ENCODE measurements at places on chromosomes 1 and 21. TPM values are rescaled to one million over a fixed set of nuclear protein-coding genes. Genes with fewer than 3 reads are reported as not detected.

GRCh38 chr21:16900685-16901084 lies 612.2 kb upstream of the CXADR start:
- H3K27ac ChIP-seq, result no peak overlapping the region
- no peak overlapping the region for H3K4me3 ChIP-seq
- H3K4me1 ChIP-seq, result no peaks in the 10 kb centered on the region

- no peak overlapping the region for H3K4me3 ChIP-seq
- H3K4me1 ChIP-seq, result no peaks in the 10 kb centered on the region
- H3K36me3 ChIP-seq, result no peaks in the 10 kb centered on the region
- no peaks in the 10 kb centered on the region for H3K27me3 ChIP-seq
- peak; percentile 1 for DNase-seq
Measured at GRCh38 chr1:195105773-195106172, 1502.5 kb downstream of the KCNT2 start.

Gene IRF6
- polyA plus RNA-seq, result 29.5 TPM

DNA sequence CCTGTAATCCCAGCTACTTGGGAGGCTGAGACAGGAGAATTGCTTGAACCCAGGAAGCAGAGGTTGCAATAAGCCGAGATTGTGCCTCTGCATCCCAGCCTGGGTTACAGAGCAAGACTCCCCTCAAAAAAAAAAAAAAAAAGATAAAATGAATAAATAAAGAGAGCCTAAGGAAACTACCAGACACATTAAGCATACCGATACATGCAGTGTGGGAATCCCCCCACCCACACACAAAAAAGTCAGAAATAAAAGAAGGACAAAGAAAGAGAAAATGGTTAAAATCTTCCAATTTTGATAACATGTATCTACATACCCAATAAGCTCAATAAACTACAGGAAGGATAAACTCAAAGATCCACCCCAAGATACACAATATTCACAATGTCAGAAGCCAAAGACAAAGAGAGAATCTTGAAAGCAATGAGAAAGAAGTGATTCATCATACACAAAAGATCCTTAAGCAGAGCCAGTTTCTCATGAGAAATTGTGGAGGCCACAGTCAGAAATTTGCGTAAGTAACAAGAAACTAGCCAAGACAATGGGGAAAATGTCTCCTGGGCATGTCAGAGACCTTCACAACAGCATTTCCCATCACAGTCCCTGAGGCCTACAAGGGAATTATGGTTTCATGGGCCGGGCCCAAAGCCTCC lies 1197.0 kb downstream of the AMY1C start:
- no peak for DNase-seq
- H3K4me3 ChIP-seq, result no peak overlapping the region
- H3K4me1 ChIP-seq, result no peaks in the 10 kb centered on the region
- no peak overlapping the region for H3K27ac ChIP-seq

DNA sequence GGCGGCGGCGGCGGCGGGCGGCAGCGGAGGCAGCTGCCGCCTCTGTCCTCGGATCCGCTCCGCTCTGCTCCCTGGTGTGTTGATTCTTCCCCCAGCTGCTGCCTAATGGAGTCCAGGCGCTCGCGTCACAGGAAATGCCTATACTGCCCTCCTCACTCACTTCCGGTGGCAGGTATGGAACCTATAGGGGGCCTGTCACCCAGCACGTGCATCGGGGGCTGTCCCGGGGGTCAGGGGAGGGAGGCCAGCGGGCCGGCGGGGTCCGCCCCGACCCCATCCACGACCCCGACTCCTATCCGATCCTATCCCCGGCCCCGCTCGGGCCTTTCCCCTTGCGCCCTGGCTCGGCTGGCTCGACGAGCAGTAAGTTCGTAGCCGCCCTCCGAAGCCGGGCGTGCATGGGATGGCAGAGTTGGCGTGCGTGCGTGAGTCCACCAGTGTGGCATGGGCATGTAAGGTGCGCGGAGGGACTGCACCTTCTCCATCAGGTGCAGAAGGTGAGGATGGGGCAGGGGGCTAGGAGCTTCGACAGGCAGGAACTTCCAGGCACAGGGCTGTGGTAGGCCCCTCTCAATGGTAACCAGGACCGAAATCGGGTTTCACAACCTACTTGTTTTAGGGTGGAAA lies at the start of gene WDR26:
WDR26 (minus strand) TSS at position 107 of the 627 bp plus-strand sequence.
- H3K4me3 ChIP-seq, result peak within 1 kb of the TSS; percentile 99
- peak; percentile 89 for DNase-seq
- H3K27ac ChIP-seq, result peak within 1 kb of the TSS; percentile 87

DNA sequence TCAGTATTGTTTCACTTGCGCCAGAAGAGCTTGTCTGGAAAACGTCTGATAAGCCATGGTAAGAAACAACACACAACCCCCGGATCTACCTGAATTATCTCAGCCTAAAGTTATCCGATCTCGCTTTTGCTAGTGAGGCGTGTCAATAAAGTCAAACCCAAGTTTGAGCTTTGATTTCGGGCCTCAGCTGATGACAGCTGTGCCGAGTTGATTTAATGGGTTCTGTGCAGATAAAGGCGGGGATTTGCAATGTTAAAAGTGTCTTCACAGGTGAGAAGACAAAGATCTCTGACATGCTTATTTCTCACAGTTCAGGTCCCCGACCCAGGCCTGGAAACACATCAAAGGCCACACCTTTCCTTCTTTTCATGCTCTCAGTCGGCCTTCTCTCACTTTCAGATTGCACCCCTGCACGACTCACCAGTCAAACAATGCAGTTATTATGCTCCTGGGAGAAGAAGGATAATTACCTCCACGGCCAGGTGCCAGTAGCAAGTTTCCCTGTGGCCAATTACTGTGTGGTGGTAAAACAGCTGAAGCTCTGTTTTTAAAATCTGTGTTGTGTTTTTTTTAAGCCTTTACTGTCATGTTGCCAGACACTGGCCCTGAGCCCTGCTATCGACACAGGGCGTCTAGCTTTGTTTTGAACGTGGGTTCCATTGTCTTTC lies 245.3 kb upstream of the RUNX1 start:
- no peak overlapping the region for H3K4me3 ChIP-seq
- H3K36me3 ChIP-seq, result no peaks in the 10 kb centered on the region
- H3K4me1 ChIP-seq, result no peaks in the 10 kb centered on the region
- peak overlapping the region; percentile 62 for H3K27ac ChIP-seq
- H3K27me3 ChIP-seq, result no peaks in the 10 kb centered on the region

DNA sequence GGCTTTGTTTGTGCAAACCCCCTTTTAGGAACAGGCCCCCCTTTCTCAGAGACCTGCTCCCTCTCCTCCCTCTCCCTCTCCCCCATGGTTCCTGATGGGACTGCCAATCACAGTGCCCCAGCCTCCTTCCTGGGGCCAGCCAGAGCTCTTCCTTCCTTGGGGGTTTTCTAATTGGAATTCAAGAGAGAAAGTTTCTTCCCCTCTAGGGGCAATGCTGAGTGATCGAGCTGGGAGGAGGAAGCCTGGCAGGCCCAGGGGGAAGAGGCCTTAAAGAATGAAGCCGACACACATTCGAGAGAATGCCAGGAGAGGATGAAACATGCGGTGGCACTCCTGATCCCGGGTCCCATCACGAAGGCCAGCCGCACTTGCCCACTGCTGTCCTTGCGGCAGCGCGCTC lies 21.3 kb upstream of the COL16A1 start:
- no peaks in the 10 kb centered on the region for H3K36me3 ChIP-seq
- DNase-seq, result no peak
- no peaks in the 10 kb centered on the region for H3K27me3 ChIP-seq
- no peaks in the 10 kb centered on the region for H3K4me1 ChIP-seq
- no peak overlapping the region for H3K27ac ChIP-seq

GRCh38 chr1:171972846-171973245 lies 131.5 kb downstream of the DNM3 start:
- DNase-seq, result no peak
- no peaks in the 10 kb centered on the region for H3K36me3 ChIP-seq
- no peak overlapping the region for H3K4me3 ChIP-seq
- no peaks in the 10 kb centered on the region for H3K4me1 ChIP-seq
- no peak overlapping the region for H3K27ac ChIP-seq
- H3K27me3 ChIP-seq, result no peaks in the 10 kb centered on the region

Gene APOBEC4
- not detected for polyA plus RNA-seq

- H3K27ac ChIP-seq, result no peak overlapping the region
- no peaks in the 10 kb centered on the region for H3K4me1 ChIP-seq
- H3K36me3 ChIP-seq, result no peaks in the 10 kb centered on the region
Measured at GRCh38 chr1:63968663-63969440, 195.0 kb downstream of the ROR1 start.

- no peak overlapping the region for H3K4me3 ChIP-seq
- H3K27ac ChIP-seq, result no peak overlapping the region
- no peaks in the 10 kb centered on the region for H3K4me1 ChIP-seq
- DNase-seq, result no peak
- no peaks in the 10 kb centered on the region for H3K27me3 ChIP-seq
Measured at GRCh38 chr1:210597555-210598134, 268.9 kb downstream of the HHAT start.

DNA sequence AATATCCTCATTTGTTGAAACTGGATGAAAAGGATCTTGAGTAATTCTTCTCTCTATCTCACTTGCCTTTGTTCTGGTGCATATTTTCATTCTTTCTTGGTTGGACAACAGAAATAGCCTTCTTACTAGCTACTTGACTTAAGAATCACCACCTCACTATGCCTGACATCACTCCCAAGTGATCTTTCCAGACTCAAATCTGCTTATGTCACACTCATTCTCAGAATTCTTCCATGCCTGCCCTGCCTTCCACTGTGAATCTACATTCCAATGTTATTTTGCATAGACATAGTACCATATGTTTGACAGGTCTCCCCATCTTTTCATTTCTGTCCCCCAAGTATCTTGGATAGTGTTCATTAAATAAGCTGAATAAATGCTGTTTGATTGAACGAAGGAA lies 78.5 kb upstream of the DPYD start:
- H3K27ac ChIP-seq, result no peak overlapping the region
- H3K36me3 ChIP-seq, result no peaks in the 10 kb centered on the region
- no peaks in the 10 kb centered on the region for H3K4me1 ChIP-seq
- no peak for DNase-seq

DNA sequence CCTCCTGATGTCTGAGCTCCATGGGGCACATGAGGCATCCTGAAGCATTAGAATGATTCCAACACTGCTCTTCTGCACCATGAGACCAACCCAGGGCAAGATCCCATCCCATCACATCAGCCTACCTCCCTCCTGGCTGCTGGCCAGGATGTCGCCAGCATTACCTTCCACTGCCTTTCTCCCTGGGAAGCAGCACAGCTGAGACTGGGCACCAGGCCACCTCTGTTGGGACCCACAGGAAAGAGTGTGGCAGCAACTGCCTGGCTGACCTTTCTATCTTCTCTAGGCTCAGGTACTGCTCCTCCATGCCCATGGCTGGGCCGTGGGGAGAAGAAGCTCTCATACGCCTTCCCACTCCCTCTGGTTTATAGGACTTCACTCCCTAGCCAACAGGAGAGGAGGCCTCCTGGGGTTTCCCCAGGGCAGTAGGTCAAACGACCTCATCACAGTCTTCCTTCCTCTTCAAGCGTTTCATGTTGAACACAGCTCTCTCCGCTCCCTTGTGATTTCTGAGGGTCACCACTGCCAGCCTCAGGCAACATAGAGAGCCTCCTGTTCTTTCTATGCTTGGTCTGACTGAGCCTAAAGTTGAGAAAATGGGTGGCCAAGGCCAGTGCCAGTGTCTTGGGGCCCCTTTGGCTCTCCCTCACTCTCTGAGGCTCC lies 11.1 kb upstream of the RASSF5 start:
- peaks cover 8% of the 10 kb centered on the region for H3K36me3 ChIP-seq
- no peak overlapping the region for H3K27ac ChIP-seq
- H3K27me3 ChIP-seq, result no peaks in the 10 kb centered on the region

DNA sequence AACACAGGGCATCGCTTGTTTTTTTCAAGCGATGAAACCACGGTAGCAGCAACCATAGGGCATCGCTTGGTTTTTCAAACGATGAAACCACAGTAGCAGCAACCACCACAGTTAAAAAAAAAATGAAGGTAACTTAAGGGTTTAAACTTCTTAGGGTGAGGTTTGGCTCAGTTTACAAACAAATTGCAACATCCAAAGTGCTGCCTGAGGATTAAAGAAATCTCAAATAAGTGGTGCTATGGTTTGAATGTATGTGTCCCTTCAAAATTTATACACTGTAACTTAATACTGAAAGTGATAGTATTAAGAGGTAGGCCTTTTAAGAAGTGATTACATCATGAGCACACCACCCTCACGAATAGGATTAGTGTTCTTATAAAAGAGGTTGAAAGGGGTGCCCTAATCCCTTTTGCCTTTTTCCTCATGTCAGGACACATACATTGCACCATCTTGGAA lies 6.4 kb upstream of the GBP5 start:
- no peaks in the 10 kb centered on the region for H3K4me1 ChIP-seq
- no peak overlapping the region for H3K4me3 ChIP-seq
- DNase-seq, result peak; percentile 23
- H3K36me3 ChIP-seq, result no peaks in the 10 kb centered on the region
- H3K27me3 ChIP-seq, result no peaks in the 10 kb centered on the region
- no peak overlapping the region for H3K27ac ChIP-seq

DNA sequence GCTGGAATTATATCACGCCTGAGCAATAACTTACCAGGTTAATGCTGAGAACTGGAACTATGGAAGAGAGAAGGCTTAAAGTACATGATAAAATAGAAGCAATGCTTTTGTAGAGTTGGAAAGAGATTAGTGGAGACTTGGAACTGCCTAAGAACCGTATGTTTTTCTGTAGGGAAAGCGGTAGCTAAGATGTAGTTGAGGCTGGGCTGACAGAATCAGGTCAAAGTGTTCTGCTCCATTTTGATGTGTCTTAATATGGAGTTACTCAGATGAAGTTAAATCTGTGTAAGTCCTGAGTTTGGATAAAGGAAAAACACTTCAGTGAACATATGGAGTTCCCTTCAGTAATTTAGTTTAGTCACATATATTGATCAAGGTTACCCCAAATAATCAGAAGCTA lies 860.9 kb upstream of the CXADR start:
- no peak overlapping the region for H3K27ac ChIP-seq
- no peak overlapping the region for H3K4me3 ChIP-seq
- no peaks in the 10 kb centered on the region for H3K4me1 ChIP-seq
- no peaks in the 10 kb centered on the region for H3K36me3 ChIP-seq

Gene RNF11
- polyA plus RNA-seq, result 78.8 TPM

DNA sequence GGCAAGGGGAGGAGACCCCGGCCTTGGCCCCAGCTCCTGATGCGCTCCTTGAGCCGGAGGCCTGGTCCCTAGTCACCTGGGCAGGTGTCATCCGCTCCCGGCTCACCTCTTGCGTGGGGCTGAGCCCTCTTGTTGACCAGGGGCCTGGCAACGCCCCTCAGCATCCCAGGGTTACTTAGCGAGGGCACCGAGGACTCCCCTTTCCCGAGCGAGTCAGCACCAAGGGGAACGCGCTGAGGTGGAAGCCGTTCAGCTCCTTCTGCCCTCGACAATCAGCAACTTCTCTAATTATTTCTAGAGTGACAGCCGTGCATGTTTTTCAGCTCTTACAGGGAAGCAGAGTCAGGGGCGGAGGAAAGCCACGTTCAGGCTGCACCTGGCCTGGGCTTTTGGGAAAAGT lies 522 bp downstream of the SLC45A1 start:
- DNase-seq, result no peak
- H3K36me3 ChIP-seq, result no peaks in the 10 kb centered on the region
- H3K4me1 ChIP-seq, result peaks cover 2% of the 10 kb centered on the region
- H3K4me3 ChIP-seq, result peak overlapping the region; percentile 50

GRCh38 chr1:226371866-226372490 lies 35.9 kb downstream of the PARP1 start:
- H3K4me1 ChIP-seq, result peaks cover 5% of the 10 kb centered on the region
- no peak for DNase-seq
- no peaks in the 10 kb centered on the region for H3K27me3 ChIP-seq
- H3K4me3 ChIP-seq, result no peak overlapping the region
